ENCODE measurements at places on chromosomes 16 and 17.

DNA sequence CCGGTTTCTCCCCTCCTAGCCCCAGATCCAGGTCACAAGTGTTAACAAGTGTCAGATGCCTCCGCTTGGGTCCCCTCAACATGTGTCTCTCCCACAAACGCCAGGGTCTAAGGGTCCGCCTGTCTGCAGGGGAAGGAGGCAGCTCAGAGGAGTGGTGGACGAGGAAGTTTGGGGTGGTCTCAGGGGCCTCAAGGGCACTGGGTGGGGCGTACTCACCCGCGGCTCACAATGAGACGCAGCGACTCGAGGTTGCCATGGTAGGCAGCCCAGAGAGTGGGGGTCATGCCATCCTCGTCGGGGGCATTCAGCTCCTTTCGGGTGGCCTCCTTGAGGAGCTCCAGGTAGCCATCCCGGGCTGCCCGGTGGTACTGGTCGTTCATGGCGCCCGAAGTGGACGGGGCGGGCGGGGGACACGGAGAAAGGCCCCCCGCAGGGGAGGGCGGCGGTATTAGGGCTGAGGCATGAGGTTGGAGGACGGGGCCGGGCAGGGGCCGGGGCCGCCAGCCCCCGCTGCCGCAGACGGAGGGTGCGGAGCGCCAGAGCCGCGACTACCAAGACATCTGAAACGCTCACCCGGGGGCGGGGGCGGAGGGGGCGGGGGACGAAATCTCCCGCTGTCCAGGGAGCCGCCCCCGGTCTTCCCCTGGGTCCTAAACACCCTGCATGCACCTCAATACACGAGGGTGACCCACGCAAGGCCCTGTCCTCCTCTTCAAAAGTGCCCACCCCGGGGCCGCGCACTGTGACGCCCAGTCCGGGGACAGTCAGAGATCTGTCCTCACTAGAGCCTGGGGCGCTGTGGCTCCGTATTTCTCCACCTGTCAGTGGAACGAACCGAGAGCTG is at the start of gene USH1G:
Gene USH1G, minus strand, starts transcription at position 562 of the 844 bp plus-strand sequence. Its CDS starts 182 bp downstream, at position 380.
- DNase-seq = no peak

- no peak for DNase-seq
These were observed 5.6 kb downstream of the EMC8 start for GRCh38 chr16:85793662-85794298.

GRCh38 chr16:26642047-26642664 is 424.6 kb upstream of the C16orf82 start:
- DNase-seq = no peak

DNA sequence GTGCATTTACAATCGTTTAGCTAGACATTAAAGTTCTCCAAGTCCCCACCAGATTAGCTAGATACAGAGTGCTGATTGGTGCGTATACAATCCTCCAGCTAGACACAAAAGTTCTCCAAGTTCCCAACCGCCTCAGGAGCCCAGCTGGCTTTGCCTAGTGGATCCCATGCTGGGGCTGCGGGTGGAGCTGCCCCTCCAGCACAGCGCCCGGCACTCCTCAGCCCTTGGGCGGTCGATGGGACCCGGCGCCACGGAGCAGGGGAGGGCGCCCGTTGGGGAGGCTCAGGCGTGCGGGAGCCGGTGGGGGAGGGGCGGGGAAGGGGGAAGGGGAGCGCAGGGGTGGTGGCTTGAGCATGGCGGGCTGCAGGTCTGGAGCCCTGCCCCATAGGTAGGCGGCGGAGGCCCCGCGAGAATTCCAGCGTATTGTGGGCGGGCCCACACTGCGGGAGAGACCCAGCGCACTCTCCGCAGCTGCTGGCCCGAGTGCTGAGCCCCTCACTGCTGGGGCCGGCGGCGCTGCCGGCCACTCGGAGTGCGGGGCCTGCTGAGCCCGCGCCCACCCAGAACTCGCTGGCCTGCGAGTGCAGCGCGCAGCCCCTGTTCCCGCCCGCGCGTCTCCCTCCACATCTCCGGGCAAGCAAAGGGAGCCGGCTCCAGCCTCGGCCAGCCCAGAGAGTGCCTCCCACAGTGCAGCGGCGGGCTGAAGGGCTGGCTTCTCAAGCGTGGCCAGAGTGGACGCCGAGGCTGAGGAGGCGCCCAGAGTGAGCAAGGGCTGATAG is 907.5 kb downstream of the CDH8 start:
- no peak for DNase-seq

- DNase-seq = no peak
These were observed 1.3 kb downstream of the PARD6A start for GRCh38 chr16:67661886-67662652.

DNA sequence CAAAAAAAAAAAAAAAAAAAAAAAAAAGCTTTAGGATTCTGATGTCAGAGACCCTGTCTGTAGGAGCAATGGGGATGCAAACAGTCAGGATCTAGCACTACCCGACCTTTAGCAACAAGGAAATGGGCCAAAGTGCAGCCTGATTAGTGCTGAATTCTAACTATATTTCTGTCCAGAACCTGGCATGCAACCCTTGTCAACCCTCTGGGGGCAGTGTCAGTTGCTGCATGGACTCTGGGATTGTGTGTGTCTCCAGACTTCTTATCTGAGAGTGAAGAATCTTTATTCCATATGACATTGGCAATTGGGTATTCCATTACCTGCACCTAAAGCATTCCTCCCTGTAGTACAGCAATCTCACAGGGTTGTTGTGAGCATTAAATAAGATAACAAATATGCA is 120.3 kb upstream of the CRHR1 start:
- no peak for DNase-seq

DNA sequence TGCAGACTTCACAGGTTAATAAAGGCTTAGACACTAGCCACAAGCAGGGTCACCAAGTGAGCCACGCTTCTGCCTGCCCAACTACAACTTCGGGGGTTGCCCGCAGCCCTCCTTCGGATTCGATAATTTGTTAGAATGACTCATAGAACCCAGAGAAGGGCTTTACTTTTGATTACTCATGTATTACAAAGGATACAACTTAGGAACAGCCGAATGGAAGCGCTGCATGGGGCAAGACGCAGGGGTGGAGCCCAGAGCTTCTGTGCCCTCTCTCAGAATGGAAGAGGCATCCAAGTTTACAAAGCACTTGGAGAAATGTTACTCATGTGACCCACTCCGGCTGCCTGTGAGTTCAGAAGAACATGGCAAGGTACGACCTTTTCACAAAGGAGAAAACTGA is 7.5 kb upstream of the CDH5 start:
- no peak for DNase-seq

GRCh38 chr17:17737961-17738894 is 57.0 kb downstream of the RAI1 start:
- no peak for DNase-seq

DNA sequence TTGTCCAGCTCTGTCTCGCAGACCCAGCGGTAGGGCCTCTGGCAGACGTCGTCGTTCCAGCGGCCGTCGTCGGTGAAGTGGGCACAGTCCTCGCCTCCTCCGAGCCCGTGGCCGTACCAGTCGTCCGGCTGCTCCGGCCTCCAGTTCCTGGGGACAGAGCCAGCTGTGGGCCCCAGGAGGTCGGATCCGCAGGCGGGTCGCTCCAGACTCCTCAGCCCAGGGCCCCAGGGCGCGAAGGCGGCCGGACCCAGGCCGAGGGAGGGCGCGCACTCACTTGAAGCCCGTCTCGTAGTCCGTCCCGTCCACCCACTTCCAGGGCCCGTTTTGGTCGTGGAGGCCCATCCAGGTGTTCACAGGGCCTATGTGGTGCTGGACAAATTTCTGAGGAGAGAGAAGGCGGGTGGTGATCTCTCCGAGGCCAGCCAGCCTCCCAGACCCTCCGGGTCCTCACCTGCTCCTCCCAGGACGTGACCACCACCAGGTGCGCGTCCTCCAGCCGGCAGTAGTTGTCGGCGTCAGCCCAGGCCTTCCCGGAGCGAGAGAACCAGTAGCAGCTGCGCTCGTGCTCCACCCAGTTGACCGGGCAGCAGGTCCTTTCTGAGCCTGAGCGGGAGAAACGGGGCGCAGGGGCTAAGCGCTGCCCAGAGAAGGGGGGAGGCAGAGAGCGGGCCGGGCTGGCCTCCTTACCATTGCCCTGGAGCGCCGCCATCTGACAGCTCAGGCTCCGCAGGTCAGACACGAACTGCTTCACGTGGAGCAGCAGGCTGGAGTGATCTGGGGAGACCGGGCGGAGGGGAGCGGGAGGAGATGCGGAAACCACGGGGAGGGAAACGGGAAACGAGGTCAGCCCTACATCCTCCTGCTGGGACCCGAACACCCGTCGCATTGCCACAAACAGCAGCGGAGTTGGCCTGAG is 5.2 kb downstream of the ASGR1 start:
- DNase-seq = peak; percentile 21

- DNase-seq = no peak
These were observed 329 bp downstream of the SMARCD2 start for GRCh38 chr17:63842173-63842539.

DNA sequence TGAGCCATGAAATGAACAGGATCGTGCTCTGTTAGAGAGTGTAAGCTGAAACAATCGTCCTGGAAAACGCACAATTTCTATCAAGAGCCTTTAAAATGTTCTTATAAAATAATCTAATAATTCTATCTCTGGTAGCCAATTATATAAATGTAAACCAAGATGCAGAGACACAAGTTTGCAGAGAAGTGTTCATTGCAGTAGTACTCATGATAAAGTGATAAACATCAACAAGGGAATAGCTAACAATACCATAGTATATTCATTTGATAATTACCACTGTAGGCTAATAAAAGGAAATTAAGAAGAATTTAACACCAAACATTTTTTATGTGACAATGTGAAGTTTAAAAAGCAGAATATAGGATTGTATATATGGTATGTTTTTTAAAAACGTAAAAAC is 12.4 kb downstream of the NACA2 start:
- DNase-seq = no peak

DNA sequence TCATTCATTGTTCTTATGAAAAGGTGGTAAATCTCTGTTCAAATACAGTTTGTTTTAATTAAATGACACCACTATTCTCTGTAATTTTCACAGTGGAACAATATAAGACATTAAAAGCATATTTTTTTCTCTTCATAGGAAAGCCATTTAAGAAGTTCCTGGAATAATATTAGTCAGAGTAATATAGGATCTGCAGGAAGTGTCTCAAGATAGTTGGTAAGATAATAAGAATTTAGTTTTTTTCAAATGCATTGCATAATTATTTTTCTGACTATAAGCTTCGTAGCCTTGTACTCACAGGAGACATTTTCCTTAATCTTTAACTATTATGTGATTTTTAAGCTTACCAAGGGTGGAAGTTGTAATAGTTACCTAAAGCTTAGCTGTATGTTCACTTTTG is 16.9 kb downstream of the STXBP4 start:
- DNase-seq = no peak

- DNase-seq = no peak
These were observed 23.8 kb upstream of the MYH13 start for GRCh38 chr17:10396524-10397163.

DNA sequence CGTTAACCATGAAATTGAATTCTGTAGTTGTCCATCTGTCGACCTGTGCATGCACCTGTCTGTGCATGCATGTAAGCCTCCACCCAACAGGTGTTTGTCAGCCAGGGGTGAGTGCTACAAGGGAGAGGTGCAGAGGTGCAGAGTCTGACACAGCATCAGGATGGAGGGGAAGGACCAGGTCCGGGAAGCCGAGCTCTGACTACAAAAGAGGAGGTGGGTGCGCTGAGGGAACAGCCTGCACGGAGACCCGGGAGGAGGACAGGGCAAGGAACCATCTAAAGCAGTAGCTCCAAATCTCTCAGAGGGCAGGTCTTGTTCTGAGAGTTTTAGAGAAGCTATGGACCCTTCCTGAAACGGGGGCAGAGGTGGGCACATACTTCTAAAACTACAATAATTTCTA is 54.1 kb downstream of the B9D1 start:
- no peak for DNase-seq

DNA sequence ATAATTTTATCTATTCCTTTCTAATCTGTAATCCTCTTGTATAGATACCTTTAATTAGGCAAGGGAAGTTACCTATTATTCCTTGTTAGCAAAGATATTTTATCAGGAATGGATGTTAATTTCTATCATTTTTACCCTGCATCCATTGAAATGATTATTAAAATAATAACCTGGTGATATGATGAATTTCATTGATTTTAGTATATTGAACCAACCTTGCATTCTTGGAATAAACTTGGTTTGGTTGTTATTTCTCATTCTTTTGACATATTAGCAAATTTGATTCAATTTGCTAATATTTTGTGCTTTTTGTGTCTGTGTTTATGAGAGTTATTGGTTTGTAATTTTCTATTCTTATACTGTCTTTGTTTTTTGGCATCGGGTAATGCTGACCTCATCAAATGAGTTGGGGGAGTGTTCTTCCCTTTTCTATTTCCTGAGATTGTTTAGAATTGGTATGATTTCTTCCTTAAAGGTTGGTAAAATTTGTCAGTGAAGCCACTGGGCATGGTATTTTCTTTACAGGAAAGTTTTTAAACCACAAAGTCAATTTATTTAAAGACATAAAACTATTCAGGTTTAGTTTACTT is 250.4 kb upstream of the PMFBP1 start:
- DNase-seq = no peak

- no peak for DNase-seq
These were observed 54.7 kb downstream of the SKAP1 start for GRCh38 chr17:48375356-48375755.

GRCh38 chr17:49646391-49647255 is 31.3 kb downstream of the SPOP start:
- DNase-seq = no peak

- DNase-seq = peak; percentile 2
These were observed 66.0 kb downstream of the CDK12 start for GRCh38 chr17:39527220-39527813.

- peak; percentile 62 for DNase-seq
These were observed 94.1 kb downstream of the MRM3 start for GRCh38 chr17:876272-876671.

- no peak for DNase-seq
These were observed 202.3 kb downstream of the CPPED1 start for GRCh38 chr16:12601290-12601900.

DNA sequence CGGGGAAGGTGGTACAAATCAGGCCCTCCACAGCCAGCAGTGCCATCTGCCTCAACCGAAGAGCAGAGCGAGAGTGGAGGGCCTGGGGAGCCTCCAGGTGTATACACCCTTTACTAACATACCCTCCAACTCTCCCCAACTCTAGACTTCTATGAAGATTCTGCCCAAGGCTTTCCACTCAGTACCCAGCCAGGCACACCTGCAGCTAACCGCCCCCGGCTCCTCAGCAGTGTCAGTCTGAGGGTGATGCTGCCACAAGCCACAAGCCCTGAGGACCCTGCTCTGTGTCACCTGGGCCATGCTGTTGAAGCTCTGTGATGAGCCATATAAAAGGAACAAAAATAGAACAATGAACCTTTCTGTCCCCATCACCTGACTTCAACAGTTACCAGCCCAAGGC is 3.8 kb downstream of the CENPV start:
- DNase-seq = no peak

DNA sequence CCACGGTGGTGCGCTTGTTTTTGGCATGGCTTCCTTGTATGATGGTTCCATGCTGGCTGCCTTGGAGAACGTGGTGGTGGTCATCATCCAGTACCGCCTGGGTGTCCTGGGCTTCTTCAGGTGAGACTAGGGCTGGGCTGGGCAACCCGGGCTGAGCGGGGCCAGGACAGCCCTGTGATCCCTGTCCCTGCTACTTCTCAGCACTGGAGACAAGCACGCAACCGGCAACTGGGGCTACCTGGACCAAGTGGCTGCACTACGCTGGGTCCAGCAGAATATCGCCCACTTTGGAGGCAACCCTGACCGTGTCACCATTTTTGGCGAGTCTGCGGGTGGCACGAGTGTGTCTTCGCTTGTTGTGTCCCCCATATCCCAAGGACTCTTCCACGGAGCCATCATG is 4.9 kb downstream of the CES2 start:
- DNase-seq = no peak

- no peak for DNase-seq
These were observed 67.1 kb downstream of the MGAT5B start for GRCh38 chr17:76935331-76935730.
